ENCODE measurements at places on chromosomes 12 and 14. TPM values are rescaled to one million over a fixed set of nuclear protein-coding genes. Genes with fewer than 3 reads are reported as not detected.

RNASE3 gene
- not detected for polyA plus RNA-seq

DNA sequence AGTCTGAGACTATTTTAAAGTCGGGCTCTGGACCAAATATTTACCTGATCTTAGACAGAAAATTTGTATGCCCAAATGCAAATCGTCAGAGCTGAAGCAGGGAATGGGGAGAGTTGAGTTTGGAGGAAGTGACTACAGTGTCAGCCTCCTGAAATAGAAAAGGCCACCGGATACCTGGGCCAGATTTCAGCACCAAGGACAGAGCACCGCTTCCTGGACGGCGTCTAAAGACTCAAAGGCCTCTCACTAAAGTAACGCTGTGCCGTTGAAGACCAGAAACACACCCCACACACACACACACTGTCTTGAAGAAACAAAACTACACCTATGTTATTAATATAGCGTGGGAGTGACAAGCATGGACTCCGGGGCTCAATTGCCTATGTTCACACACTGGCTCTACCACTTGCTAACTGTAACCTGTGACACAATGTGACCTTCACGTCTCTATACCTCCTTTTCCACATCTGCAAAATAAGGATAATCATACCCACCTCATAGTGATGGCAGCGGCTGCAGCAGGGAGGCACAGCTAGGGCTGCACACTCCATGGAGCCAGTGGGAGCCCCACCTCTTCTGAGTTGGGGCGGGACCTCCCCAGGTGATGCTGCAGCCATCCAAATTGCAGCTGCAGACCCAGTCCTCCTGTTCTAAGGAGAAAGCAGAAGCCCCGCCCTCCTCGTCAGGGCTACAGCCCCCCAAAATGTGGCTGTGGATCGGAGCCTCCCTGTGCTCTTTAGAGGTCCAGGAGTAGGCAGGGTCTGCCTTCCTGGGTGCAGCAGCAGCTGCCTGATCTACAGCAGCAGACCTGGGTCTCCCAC is 35.6 kb downstream of the KRT76 start:
- H3K27ac ChIP-seq, result no peak overlapping the region
- H3K36me3 ChIP-seq, result no peaks in the 10 kb centered on the region
- DNase-seq, result peak; percentile 29
- no peaks in the 10 kb centered on the region for H3K4me1 ChIP-seq

VIPAS39 gene
- 6.1 TPM for polyA plus RNA-seq

STK38L gene
- polyA plus RNA-seq, result 7.2 TPM

GRCh38 chr12:14723763-14724162 is 27.4 kb upstream of the GUCY2C start:
- no peaks in the 10 kb centered on the region for H3K4me1 ChIP-seq
- H3K27me3 ChIP-seq, result peaks cover 4% of the 10 kb centered on the region
- peak; percentile 68 for DNase-seq
- H3K4me3 ChIP-seq, result no peak overlapping the region
- peak overlapping the region; percentile 79 for H3K27ac ChIP-seq
- peaks cover 4% of the 10 kb centered on the region for H3K36me3 ChIP-seq

GRCh38 chr12:97813301-97813700 is 350.7 kb downstream of the RMST start:
- H3K36me3 ChIP-seq, result no peaks in the 10 kb centered on the region
- no peaks in the 10 kb centered on the region for H3K27me3 ChIP-seq
- H3K4me1 ChIP-seq, result no peaks in the 10 kb centered on the region
- no peak for DNase-seq
- no peak overlapping the region for H3K4me3 ChIP-seq
- no peak overlapping the region for H3K27ac ChIP-seq

GYS2 gene
- polyA plus RNA-seq, result not detected

DNA sequence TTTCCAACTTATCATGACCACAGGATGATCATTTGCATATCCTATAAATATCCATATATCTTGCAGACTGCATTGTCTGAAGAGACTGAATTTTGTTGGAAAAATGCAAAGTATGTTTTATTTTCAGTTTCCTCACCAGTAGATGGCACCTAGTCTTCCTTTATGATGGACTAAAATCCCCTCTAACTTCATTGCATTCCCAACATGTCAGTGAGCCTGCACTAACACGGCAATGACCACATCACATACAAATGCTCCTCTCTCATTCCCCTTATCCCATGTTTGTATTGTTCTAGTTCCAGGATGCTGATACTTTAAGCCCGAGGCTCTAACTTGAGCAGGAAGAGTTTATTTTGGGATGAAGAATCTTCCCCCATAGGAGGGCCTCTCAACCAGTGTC is 24.7 kb upstream of the MYBPC1 start:
- DNase-seq, result no peak
- H3K4me3 ChIP-seq, result no peak overlapping the region
- peaks cover 2% of the 10 kb centered on the region for H3K27me3 ChIP-seq

DNA sequence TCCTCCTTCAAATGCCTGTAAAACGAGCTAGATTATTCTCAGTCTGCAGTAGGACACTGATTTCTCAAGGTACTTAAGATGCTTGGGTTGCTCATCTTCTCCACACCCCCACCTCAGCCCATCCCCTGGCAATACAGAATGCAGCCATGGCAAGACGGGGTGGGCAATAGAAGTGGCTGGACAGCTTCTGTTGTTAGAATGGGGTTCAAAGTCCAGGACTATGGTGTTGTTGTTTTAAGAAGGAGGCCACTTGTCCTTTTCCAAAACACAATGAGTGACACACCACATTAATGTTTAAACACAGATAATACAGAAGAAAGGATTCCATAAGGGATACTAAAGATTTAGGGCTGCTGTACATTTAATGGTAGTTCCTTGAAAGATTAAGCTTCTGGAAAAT is 188.9 kb upstream of the BCL2L14 start:
- no peaks in the 10 kb centered on the region for H3K27me3 ChIP-seq
- no peak overlapping the region for H3K4me3 ChIP-seq
- no peak overlapping the region for H3K27ac ChIP-seq
- H3K36me3 ChIP-seq, result peaks cover 10% of the 10 kb centered on the region
- DNase-seq, result no peak

GRCh38 chr12:56104815-56105608 is 653 bp downstream of the PA2G4 start:
- no peak for DNase-seq
- peak overlapping the region; percentile 97 for H3K27ac ChIP-seq
- H3K27me3 ChIP-seq, result no peaks in the 10 kb centered on the region

Data from naive thymus-derived CD8-positive, alpha-beta T cell (primary cell).